ENCODE measurements at places on chromosomes 2 and 18.

DNA sequence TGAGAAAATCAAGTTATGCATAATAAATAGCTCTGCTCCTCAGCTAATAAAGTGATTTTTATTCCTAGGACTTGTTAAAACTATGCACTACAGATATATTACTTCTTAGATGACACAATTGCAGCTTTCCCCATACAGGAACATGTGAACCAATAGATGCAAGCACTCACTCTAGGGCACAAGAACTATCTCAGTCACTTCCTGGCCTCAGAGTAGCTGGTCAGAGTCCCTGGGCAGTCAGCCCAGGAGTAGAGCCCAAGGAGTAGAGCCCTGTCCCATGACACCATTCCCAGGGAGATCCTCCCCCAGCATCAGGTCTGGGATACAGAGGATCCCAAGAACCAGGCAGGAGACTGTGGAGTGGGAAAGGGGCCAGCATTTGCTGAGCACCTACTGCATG is 2.7 kb downstream of the TNS1 start:
- DNase-seq, result peak; percentile 85

DNA sequence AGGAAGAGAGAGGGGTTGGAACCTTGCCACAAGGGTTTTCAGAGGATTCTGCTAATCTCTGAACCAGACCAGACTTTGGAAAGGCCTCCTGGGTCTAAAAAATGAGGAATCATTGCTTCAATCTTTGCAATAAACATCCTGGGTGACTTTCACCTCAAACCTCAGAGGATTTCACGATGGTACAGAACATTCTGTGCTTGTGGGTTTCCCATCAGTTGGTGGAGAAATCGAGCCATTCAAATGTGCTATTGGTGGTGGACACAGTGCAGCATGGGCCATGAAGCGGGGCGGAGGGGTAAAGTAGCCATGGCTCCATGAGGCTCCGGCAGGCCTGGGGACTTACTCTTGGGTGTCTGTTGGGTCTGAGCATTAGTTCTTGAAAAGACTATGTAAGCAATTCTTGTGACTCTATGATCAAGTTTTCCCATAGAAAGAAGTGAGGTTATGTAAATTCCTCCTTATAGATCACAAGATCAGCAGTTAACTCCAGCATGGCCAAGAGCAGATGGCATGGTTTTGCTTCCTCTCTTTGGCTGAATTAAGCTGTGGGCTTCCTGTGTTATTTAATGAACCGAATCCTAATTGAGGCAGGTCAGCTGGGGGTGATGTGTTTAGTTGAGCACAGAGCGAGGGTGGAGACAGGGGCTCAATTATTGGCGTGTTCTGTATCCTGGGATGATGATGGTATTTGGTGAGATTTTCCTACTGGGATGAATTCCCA is 1.9 kb upstream of the IL1R2 start:
- no peak for DNase-seq

GRCh38 chr2:831225-831536 is 119.5 kb upstream of the SNTG2 start:
- DNase-seq, result no peak

DNA sequence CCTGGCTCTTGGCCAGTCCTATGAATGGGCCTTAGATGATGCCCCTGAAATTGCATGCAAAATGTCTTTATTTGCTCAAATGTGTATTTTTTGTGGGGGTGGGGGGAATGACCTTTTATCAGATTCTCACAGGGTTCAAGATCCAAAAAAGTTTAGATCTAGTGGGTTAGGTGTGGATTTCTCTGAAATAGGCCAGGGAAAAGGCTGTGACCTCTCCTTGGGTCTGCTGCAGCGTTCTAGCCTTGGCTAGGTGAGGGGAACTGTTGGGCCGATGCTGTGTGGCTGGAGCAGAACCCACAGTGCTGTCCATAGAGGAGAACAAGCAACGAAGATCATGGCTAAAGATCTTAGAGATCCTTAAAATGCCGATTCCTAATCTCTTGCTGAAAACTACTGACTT is 130.4 kb upstream of the IL1R2 start:
- no peak for DNase-seq

GRCh38 chr2:235085476-235085875 is 133.7 kb downstream of the SH3BP4 start:
- DNase-seq, result no peak

- peak; percentile 92 for DNase-seq
Observed at GRCh38 chr2:37376421-37377186, 32.2 kb downstream of the QPCT start.

DNA sequence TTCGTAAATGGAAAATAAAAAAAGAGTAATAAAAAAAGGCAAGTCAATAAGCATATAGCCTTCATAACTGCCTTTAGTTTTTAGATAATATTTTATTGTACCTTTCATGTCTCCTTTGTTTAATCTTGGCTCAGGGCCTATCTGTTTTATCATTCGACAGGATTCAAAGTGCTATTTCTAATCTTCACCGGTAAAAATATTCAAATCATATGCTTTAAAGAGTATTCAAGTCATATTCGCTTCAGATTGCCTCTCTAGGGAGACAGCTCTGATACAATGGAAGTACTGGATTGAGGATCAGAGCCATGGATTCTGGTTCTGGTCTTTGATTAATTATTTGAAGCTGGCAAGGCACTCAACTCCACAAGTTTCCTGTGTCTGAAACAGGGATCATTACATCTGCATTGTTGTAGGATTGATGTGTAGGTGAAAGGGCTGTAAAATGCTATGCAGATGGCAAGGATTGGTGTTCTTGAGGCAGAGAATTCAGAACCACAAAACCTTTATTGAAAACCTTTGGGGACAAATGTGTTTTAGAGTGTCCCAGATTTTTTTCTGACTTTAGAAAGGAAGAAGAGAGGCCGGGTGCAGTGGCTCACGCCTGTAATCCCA is 84.3 kb upstream of the RAPH1 start:
- no peak for DNase-seq

DNA sequence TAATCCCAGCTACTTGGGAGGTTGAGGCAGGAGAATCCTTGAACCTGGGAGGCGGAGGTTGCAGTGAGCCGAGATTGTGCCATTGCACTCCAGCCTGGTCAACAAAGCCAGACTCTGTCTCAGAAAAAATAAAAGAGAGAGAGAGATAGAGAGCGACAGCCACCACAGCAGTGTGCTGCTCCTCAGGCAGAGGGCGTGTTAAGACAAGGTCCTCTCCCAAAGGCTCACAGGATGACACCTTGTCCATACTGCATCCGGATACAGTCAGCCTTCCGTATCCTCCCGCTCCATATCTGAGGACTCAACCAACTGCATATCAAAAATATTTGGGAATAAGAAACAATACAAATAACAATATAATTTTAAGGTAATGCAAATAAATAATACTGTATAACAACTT is 20.1 kb downstream of the ARL4C start:
- DNase-seq, result no peak

DNA sequence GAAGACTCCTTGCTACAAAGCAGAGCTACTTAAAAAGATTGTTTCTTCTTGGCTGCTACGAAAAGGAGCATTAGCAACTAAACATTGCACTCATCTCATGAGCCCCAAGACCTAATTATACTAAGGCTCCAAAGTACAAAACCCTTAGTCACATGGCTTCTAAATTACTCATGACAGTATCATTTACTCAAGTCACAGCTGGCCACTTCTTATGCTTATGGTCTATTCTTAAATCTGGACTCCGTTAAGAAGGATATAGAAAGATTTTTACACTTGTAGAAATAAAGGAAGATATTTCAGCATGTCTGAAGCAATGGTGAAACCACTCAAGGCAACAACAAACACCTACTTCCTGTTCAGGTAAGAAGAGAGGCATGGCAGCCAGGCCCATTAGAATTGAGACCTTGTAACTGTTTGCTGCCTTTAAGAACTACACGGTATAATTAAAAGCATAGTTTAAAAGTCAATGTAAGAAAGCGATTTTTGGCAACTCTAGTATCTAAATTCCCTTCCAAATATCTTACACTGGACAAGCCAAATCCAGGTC is 12.7 kb downstream of the ANKRD44 start:
- no peak for DNase-seq

GRCh38 chr18:74204526-74205152 is 56.3 kb downstream of the TIMM21 start:
- DNase-seq, result no peak

- DNase-seq, result no peak
Observed at GRCh38 chr2:175463589-175464310, 282.2 kb upstream of the ATP5MC3 start.

DNA sequence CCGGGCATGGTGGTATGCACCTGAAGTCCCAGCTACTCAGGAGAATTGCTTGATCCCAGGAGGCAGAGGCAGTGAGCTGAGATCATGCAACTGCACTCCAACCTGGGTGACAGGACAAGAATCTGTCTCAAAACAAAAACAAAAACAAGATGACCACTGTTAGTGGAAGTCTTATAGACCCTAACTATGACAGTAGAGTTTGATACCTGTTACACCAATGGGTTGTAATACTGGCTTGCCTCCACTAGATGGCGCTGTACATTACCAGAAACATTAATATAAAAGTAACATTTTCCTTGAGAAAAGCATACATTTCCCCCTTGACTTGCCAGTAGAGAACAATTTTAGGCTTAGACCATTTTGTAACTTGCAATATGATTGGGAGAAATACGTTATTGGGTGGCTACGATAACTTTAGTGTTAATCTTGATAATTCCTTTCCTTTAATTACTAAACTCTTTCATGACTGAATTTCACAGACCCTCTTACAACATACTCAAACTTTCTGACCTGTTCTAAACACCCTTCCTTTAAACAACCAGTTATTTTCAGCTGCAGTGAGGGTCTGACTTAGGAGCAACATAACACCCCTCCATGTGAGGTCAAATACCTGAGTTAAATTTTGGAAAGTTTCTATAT is 19.5 kb downstream of the SLC25A52 start:
- DNase-seq, result peak; percentile 6

DNA sequence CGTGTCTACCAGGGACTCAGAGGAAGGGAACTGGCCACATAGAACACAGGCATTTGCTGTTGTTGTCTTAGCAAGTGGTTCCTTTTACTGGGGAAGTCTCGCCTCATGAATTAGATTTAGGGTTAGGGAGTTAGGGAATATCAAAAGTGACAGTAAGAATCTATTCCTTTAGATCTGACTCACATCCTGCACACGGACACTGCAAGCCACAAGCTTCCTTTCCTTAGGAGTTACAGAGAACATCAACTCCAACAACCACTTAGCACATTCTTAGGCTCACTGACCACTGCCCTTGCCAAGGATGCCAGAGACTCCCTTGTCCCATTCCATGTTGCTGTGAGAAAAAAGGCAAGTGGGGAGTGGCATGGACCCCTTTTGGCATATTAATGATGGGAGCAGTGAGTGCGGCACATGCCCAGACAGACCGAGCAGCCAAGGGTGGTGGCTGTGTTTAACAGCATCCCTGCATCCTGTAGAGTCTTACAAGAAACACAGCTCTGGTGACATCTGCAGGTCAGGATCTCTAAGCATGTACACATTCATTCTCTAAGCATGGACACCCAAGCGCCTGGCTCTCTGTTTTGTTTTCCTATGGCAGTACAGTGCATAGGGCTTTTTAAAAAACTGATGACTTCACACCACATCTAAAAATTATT is 745.6 kb upstream of the RAB6C start:
- no peak for DNase-seq

DNA sequence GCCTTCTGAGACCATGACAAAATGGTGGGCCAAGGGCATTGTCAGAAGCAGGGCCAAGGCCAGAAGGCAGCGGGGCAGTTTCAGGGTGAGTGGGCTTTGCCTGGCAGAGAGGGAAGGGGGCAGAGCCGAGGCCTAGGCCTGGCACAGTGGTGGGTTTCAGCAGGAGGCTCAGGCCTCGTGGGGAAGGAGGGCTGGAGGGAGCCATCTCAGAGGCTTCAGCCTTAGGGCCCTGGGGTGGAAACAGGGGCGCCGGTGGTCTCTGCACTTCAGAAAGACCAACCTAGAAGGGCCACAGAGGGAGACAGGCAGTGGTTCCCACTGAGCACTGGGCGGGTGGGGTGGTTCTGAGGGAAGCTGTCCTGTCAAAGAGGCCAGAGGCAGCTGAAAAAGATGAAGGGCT is 58.0 kb upstream of the SMAD7 start:
- no peak for DNase-seq

GRCh38 chr2:58416696-58417095 is 175.6 kb upstream of the FANCL start:
- DNase-seq, result no peak

GRCh38 chr2:35447215-35447614 is 908.4 kb upstream of the CRIM1 start:
- DNase-seq, result no peak

DNA sequence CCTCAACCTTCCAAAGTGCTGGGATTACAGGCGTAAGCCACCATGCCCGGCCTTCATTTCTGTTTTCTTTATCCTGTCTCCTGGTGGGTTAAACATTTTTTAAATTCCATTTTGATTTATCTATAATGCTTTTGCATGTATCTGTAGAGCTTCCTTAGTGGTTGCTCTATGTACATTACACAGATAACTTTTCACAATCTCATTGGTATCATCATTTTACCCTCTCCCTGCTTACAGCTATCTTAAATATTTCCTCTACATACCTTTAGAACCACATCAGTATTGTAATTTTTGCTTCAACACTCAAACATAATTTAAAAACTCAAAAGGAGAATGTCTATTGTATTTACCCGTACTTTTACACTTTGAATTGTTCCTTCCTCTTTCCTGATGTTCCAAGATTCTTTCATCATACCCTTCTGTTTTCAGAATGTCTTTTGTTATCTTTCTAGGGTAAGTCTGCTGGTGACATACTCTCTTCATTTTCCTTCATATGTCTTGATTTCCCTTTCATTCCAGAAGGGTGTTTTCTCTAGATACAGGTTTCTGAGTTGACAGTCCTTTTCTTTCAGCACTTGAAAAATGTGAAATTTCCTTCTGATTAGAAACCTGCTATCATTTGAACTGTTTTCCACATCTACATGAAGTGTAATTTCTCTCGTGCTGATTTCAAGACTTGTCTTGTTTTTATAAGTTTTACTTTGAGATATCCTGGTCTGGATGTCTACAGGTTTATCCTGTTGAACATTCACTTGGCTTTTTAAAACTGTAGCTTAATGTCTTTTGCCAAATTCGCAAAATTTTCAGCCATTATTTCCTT is 21.9 kb downstream of the PPP3R1 start:
- no peak for DNase-seq

- DNase-seq, result no peak
Observed at GRCh38 chr2:72757177-72757775, 68.6 kb downstream of the EXOC6B start.

- no peak for DNase-seq
Observed at GRCh38 chr2:63642946-63643345, 54.2 kb downstream of the MDH1 start.

DNA sequence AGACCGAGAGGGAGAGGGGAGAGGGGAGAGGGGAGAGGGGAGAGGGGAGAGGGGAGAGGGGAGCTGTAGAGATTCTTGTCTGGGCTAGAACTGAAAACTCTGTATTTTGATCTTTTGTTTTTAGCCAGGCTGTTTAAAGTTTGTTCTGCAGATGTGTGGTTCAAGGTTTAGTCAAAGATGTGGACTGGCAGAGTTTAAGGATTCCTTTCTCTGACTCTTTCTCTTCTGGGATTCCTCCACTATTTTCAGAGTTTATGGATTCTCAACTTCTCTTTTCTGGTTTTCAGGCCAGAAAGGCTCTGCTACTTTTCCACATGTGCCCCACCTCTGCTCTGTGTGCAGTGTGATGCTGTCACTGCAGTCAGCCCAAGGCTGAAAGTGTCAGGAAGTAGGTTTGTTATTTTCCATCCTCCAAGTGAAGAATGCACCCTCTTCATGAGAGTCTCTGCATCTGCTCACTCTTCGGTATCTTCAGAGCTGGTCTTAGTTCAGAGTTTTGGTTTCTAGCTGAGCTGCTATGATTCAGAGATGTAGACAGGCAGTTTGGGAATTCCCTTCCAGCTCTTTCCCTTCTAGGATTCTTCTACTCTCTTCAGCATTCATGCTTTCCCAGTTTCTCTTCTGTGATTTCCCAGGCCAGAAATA is 130.9 kb upstream of the SMAD7 start:
- DNase-seq, result no peak
